ENCODE measurements at places on chromosomes 7 and 10.
A peak's percentile ranks its signal among the peaks of the same experiment; 100 is the strongest.

DNA sequence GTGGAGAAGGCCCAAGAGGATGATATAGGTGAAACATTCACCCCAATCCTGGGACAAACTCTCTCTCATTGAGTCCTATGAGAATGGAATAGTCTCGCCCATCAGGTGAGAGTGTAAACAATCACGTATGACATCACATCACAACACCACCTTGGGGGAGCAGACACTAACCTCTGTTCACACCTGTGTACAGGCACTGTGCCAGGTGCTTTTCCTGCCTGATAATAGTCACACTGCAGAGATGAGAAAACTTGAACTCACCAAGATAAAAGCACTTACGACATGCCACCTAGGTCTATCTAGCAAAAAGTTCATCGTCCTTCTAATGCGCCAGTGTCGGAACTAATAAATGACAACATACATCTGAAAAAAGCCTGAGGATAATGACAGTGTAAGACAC lies 187.8 kb downstream of the FAM107B start:
- DNase-seq, result peak; percentile 81

DNA sequence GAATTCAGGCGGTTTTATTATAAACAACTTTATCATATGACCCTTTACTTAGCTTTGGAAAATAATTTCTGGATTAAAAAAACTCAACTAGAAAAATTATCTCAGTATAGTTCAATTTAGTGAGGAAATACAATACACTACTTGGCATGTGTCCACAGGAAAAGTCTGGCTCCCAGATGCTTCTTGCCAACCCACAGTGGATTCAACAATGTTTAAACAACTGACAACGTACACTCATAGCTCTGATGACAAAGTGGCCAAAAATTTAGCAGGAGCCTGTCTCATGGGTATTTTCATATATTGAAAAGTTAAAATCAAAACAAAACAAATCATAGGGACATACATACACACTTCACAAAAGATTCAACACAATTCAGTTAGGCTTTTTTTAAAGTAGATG lies 158.8 kb downstream of the SKAP2 start:
- no peak for DNase-seq

DNA sequence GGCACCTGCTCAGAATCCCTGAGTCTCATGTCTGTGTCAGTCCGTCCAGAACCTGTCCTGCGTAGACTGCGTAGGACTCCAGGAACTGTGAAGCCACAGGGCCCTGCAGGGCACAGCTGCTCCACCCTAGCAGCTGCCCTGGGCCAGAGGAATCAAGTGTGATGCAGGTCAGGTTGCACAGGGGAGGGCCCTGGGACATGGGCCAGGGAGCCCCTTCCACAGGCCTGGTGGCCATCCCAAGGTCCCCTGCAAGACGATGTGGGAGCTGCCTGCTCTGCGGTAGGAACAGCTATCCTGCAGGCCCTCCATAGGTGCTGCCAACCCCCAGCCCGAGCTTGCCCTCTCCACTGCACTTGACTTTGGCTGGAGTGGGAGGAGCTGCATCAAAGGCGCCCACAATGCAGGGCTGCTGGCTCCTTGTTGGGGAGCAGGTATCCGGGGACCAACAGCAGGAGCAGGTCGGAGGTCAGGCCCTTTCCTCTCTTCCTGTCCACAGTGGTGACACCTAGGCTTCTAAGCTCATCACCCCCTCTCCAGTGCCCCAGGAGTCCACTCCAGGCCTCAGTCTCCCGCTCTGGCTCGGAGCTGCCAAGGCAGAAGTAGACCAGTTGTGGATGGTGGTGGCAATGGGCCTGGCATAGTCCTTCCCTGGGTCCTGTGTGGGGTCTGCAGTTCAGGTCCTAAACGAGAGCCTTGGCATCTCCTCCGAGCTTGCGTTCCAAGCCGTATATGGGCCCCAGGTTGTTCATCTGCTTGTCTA lies 149.1 kb downstream of the MAPK8 start:
- DNase-seq, result no peak

DNA sequence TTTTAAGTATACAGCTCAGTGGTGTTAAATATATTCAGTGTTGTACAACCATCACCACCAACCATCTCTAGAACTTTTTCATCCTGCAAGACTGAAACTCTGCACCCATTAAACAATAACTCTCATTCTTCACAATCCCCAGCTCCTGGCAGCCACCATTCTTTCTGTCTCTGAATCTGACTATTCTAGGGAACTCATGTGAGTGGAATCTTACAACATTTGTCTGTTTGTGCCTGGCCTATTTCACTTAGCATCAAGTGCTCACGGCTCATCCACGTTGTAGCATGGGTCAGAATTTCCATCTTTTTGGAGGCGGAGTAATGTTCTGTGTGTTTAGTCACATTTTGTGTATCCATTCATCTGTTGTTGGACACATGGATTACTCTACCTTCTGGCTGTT lies 40.8 kb upstream of the PFKFB3 start:
- DNase-seq, result no peak

GRCh38 chr10:12631787-12632562 lies 282.6 kb downstream of the CAMK1D start:
- no peak for DNase-seq

DNA sequence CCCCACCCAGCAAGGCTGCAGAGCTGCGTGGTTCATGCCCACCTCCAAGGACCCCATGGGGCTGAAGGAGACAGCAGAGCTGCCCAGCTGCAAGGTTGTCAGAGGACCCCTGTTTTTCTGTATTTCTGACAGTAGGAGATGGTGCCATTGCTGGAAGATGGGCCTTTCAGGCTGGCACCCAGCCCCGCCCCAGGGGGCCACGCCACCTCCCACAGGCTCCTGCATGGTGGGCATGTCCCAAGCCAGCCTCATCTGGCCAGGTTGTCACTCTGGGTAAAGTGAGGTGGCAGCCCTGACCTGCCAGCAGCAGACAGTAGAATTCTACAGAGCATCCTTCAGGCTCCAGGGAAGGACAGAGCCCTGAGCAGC lies 75.5 kb upstream of the RET start:
- no peak for DNase-seq

GRCh38 chr10:548238-548901 lies 141.1 kb downstream of the DIP2C start:
- DNase-seq, result no peak

- no peak for DNase-seq
Observed at GRCh38 chr7:91212582-91212981, 51.7 kb upstream of the FZD1 start.

GRCh38 chr10:7606951-7607404 lies 59.8 kb downstream of the ITIH5 start:
- DNase-seq, result no peak

GRCh38 chr10:72637398-72637857 lies 11.5 kb upstream of the MICU1 start:
- peak; percentile 6 for DNase-seq

GRCh38 chr7:158494162-158494586 lies 93.4 kb downstream of the PTPRN2 start:
- no peak for DNase-seq

DNA sequence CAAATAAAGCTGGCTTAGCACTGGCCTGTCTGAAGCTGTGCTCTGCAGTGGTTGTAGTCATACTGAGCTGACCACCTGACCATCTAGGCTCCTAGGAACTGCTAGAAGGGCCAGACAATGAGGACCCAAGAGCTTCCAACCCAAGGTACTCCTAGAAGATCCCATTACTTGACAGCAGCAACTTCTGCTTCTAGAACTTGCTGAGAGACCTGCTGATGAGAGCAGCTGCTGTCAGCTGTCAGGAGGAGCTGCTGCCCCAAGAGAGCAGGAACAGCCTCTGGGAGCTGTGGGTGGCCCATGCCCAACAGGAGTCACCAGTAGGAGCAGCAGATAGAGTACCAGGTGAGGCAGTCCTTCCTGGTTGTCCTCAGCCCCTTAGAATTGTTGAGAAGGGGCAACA lies 70.2 kb downstream of the RBM20 start:
- no peak for DNase-seq

- no peak for DNase-seq
Observed at GRCh38 chr7:155870334-155871180, 58.3 kb upstream of the SHH start.

DNA sequence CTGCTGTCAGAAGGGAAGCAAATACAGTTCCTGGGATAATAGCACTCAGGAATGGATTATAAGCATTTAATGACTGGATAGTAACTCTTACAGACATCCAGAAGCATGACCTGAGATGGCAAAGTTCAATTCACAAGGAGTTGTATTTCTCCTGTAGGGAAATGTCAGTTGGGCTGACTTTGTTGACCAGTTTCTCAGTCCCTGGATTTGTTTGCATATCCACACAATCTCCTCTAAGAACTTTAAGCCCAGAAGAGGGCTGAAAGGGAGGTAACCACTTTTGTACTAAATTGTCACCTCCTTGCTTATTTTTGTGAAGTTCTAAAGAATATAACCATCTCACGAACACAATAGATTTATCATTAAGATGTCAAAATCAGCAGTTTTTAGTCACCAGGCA lies 140.3 kb downstream of the SEMA3D start:
- DNase-seq, result no peak

DNA sequence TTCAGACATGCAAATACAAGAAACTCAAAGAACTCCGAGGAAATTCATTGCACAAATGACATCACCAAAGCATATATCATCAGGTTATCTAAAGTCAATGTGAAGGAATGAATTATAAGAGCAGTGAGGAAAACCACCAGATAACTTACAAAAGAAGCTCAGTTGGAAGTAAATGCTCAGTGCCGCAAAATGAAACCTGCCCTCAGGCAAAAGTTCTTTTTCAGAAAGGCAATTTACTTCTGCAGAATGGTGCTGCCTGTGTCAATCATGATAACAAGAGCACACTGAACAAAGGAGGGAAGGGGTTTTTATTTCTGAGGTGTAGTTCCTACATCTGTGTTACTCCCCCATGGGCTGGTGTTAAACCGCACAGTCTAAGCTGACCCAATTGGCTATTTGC lies 550.6 kb upstream of the SEMA3D start:
- no peak for DNase-seq

GRCh38 chr7:131145026-131145425 lies 182.7 kb upstream of the MKLN1 start:
- DNase-seq, result no peak

DNA sequence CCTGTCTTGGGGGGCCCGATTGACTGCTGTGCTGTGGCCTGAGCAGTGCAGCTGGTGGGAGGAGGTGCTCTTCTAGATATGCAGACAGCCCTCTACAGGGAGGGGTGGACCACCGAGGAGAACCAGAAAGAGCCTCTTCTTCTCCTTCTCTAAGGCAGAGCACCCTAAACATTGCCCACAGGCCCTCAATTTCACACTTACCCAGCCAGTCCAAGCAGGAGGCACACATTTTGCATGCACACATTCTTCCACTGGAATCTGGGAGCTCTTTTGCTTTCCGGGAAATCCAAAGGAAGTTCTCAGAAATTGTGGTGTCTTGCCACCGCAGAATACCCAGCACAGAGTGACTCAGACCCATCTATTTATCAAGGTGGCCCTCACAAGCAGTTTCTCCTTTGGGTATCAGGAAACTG lies 45.8 kb downstream of the EEPD1 start:
- no peak for DNase-seq

DNA sequence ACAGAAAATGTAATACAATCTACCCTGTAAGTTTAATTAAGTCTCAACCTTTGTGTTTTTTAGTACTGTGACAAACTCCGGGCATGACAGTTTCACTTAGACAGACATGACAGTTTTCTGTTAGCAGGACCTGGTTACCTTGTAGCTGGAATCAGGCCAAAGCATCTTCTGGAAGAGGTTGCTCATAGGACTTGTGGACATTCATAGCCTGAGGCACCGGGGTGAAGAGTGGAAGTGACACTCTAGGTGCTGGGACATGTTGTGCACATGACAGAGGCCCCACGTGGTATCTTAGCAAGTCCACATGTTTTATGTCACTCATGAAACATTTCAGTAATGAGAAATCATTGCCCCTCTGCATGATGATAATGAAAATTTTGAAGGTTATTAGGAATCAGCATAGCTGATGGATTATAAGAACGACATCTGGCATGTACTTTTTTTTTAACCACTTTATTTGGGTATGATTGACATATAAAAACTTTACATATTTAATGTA lies 441.4 kb downstream of the CNTNAP2 start:
- no peak for DNase-seq

GRCh38 chr10:90816466-90816865 lies 41.4 kb downstream of the HTR7 start:
- DNase-seq, result no peak

DNA sequence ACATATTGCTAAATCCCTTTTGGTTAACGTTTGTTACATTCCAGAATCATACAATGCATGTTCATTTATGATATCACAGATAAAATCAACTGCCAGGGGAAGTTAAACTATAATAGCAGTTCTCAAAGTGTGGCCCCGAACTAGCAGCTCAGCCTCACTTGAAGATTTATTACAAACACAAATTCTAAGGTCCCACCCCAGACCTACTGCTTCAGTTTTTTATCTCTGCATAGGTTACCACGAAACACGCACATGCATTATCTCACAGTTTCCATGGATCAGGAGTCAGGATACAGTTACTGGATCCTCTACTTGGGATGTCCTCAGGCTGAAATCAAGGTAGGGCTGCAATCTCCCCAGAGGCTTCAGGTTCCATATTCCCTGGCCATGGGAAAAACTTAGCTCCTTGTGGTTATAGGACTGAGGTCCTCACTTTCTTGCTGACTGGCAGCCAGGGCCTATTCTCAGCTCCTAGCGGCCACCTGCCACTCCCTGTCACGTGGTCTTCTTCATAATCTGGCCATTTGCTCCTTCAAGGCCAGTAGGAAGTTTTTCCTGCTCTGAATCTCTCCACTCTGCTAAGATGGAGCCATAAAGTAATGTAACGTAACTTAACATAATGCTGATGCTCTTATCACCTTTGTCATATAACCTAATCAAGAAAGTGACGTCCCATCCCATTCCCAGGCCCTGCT lies 50.5 kb upstream of the YAE1 start:
- no peak for DNase-seq

GRCh38 chr7:96612034-96612433 lies 97.6 kb downstream of the SEM1 start:
- DNase-seq, result no peak

GRCh38 chr10:8445353-8445752 lies 390.9 kb downstream of the GATA3 start:
- DNase-seq, result no peak

GRCh38 chr10:44240584-44241205 lies 144.2 kb downstream of the CXCL12 start:
- no peak for DNase-seq

GRCh38 chr10:79293841-79294581 lies 53.3 kb upstream of the PPIF start:
- DNase-seq, result no peak

GRCh38 chr10:102779680-102780526 lies 36.2 kb downstream of the WBP1L start:
- DNase-seq, result no peak
